ENCODE measurements at places on chromosomes 1 and 21. TPM values are rescaled to one million over a fixed set of nuclear protein-coding genes. Genes with fewer than 3 reads are reported as not detected.

The OPTC gene
- total RNA-seq, result not detected

The ATP6V1G3 gene
- total RNA-seq, result not detected

The IVL gene
- not detected for total RNA-seq

The RPL5 gene
- total RNA-seq, result 1,423 TPM

The CFH gene
- not detected for total RNA-seq
